IPS DF 6.9 (cell line): ENCODE measurements at places on chromosomes 16 and 17.

DNA sequence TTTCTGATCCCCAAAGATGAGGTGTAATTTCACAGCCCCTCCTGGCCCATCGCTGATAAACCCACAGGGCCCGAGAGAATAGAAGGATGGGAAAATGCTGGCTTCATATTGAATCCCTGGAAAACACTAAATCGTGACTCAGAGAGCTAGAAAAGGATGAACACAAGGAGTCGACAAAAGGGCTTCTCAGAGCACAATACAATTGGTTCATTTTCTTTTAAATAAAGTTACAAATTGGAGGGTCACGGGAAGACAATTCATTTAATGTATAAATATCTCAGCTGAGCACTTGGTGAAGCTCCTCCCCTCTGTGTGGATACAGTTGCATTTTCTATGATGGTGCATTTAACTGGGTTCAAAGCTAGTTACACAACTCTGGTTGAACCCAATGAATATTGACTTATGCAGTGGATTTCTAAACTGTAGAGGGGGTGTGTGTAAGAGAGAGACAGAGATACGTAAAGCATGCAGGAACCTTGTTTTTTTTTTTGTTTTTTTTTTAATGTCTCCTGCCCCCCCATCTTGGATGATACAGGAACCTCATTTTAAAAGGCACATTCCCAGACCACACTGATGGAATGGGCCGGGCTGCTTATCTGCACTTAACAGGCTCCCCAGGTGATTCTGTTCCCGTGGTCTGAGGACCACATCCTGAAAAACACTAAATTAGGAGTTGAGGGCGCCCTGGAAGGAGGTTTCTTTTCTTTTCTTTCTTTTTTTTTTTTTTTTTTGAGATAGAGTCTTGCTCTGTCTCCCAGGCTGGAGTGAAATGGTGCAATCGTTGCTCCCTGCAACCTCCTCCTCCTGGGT, 14.1 kb downstream of the TTYH2 start:
- no peak for DNase-seq
- H3K27me3 ChIP-seq: no peaks in the 10 kb centered on the region; the same call in 1 of the 2 replicates
- no peaks in the 10 kb centered on the region for H3K36me3 ChIP-seq
- H3K4me3 ChIP-seq: no peak overlapping the region
- H3K4me1 ChIP-seq: no peaks in the 10 kb centered on the region
- H3K27ac ChIP-seq: no peak overlapping the region

- no peak for DNase-seq
- no peaks in the 10 kb centered on the region for H3K36me3 ChIP-seq
- H3K27ac ChIP-seq: no peak overlapping the region
- no peaks in the 10 kb centered on the region for H3K27me3 ChIP-seq
- no peak overlapping the region for H3K4me3 ChIP-seq
Observed at GRCh38 chr17:63932721-63933120, 590 bp upstream of the CD79B start.

- no peaks in the 10 kb centered on the region for H3K27me3 ChIP-seq
- H3K4me1 ChIP-seq: no peaks in the 10 kb centered on the region
- H3K4me3 ChIP-seq: no peak overlapping the region
- DNase-seq: no peak
Observed at GRCh38 chr16:2230376-2230775, 5.9 kb upstream of the DNASE1L2 start.

- peaks cover 6% of the 10 kb centered on the region; the same call in 1 of the 2 replicates for H3K4me1 ChIP-seq
- H3K4me3 ChIP-seq: no peak overlapping the region
- no peaks in the 10 kb centered on the region for H3K27me3 ChIP-seq
- H3K36me3 ChIP-seq: no peaks in the 10 kb centered on the region
Observed at GRCh38 chr16:86087896-86088230, 188.9 kb downstream of the IRF8 start.

GRCh38 chr16:70746040-70746707, 54.8 kb downstream of the VAC14 start:
- H3K36me3 ChIP-seq: no peaks in the 10 kb centered on the region; the same call in 1 of the 2 replicates
- H3K4me3 ChIP-seq: no peak overlapping the region
- no peaks in the 10 kb centered on the region for H3K27me3 ChIP-seq
- H3K27ac ChIP-seq: no peak overlapping the region
- no peak for DNase-seq
- H3K4me1 ChIP-seq: peaks cover 5% of the 10 kb centered on the region

- H3K27ac ChIP-seq: no peak overlapping the region
- H3K36me3 ChIP-seq: no peaks in the 10 kb centered on the region
- H3K4me1 ChIP-seq: no peaks in the 10 kb centered on the region
Observed at GRCh38 chr17:7177954-7178477, 1.2 kb downstream of the ASGR1 start.

GRCh38 chr16:87149051-87149450, 168.1 kb downstream of the C16orf95 start:
- no peak overlapping the region for H3K4me3 ChIP-seq
- H3K36me3 ChIP-seq: no peaks in the 10 kb centered on the region
- no peak for DNase-seq
- no peaks in the 10 kb centered on the region for H3K4me1 ChIP-seq
- no peaks in the 10 kb centered on the region for H3K27me3 ChIP-seq
- H3K27ac ChIP-seq: no peak overlapping the region

DNA sequence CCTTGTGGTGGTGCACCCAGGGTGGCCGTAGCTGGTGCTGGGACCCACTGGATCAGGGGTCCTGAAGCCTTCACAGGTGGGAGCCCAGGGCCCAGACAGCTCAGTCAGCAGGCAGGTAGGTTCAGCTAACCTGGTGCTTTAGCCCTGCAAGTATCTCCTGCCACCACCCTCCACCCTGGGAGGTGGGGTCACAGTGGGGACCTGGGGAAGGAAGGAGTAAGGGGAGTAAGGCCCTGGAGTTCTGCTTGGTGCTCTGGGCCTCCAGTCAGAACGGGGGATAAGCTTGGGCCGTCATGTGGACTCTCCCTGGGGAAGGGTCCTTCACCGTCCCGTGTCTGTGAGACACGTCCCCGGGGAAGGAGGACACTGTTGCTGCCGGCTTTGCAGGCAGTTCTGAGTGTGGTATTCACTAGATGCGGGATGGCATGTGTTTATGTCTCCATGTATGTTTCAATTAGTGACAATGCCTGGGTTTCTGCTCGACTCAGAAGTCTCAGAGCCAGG, 20.7 kb downstream of the SGSM2 start:
- H3K27me3 ChIP-seq: no peaks in the 10 kb centered on the region; the same call in 1 of the 2 replicates
- no peak for DNase-seq
- H3K27ac ChIP-seq: no peak overlapping the region
- no peak overlapping the region for H3K4me3 ChIP-seq
- H3K36me3 ChIP-seq: peaks cover 3% of the 10 kb centered on the region; the same call in 1 of the 2 replicates

GRCh38 chr17:73357981-73358380, 46.2 kb upstream of the CDC42EP4 start:
- H3K4me3 ChIP-seq: no peak overlapping the region
- H3K36me3 ChIP-seq: no peaks in the 10 kb centered on the region
- no peak for DNase-seq
- no peak overlapping the region for H3K27ac ChIP-seq

DNA sequence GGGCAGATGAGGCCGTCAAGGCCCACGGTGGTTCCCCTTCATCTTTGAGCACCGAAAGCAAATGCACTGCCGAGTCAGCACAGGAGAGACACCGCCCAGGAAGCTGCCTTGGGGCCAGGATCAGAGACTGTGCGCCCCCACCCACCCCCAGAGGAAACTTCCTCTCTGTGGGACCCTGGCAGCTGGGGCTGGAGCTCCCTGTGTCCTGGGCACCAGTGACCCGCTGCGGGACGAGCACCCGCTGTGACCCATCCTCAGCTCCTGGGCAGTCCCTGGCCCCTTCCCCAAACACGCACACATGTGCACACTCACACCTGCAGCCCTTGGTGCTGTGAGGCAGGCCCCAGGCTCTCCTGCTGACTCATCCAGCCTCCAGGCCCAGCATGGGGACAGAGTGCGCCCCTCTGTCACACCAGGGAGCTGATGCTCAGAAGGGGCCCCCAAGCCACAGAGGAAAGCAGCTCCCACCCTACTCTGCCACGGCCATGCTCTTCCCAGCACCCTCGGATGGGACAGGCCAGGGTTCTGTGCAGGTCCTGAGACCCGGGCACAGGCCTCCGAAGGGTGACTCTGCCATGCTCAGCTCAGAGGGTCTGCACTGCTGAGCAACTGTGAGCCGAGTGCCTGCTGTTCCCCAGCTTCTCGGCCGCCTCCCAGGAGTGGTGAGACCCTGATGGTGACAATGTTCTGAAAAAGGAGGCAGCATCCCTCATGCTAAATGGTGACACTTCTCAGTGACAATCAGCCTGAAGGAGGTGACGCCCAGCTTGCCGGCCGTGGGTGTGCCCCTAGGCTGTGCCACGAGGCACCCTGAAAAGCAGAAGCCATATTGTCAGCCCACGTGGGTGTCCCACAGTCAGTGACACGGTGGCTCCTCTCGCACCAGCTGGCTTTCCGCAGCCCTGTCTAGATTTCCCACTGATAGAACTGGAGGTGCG, 3.6 kb downstream of the PIEZO1 start:
- DNase-seq: no peak
- no peaks in the 10 kb centered on the region for H3K27me3 ChIP-seq
- no peak overlapping the region for H3K27ac ChIP-seq

DNA sequence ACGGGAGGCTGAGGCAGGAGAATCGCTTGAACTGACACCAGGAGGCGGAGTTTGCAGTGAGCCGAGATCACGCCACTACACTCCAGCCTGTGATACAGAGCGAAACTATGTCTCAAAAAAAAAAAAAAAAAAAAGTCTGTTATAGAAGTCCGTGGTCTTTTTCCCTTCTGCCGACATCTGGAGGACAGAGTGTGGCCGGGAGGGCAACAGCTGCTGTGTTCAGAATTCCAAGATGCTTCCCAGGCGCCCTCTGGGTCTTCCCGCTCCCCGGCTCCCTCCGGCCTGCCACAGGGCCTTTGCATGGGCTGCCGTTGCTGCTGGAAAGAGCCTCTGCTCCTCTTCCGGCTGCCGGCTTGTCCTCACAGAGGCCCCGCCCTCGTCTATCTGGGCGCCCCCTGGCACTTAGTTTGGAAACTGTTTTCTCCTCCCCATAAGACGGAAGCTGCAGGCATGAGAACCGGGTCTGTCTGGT, 2.4 kb upstream of the CACNA1H start:
- no peak for DNase-seq
- no peaks in the 10 kb centered on the region for H3K27me3 ChIP-seq
- no peak overlapping the region for H3K4me3 ChIP-seq
- H3K27ac ChIP-seq: no peak overlapping the region
- peaks cover 3% of the 10 kb centered on the region for H3K4me1 ChIP-seq

DNA sequence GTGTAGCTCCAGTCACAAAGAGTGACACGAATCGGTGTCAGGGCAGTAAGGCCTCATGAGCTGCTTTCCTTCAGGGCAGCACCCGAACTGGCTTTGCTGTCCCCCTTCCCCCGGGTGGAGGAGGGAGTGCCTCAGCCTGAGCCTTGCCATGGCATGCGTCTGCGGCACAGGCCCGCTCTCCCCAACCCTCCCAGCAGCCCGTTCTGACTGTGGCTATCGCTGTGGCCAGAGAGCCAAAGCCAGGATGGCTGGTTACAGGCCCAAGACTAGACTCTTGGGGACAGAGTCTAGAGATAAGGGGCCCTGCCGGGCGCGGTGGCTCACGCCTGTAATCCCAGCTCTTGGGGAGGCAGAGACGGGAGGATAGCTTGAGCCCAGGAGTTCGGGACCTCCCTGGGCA, 25.9 kb downstream of the CLUH start:
- no peak overlapping the region for H3K4me3 ChIP-seq
- no peak overlapping the region for H3K27ac ChIP-seq
- peaks cover 9% of the 10 kb centered on the region for H3K36me3 ChIP-seq
- no peak for DNase-seq

GRCh38 chr17:79537686-79538085, 73.2 kb downstream of the RBFOX3 start:
- H3K27me3 ChIP-seq: no peaks in the 10 kb centered on the region
- no peaks in the 10 kb centered on the region for H3K36me3 ChIP-seq
- no peaks in the 10 kb centered on the region; the same call in 1 of the 2 replicates for H3K4me1 ChIP-seq
